ENCODE measurements at places on chromosomes 1 and 21.

- DNase-seq, result no peak
These were observed 117.6 kb downstream of the LTN1 start for GRCh38 chr21:28875078-28875477.

DNA sequence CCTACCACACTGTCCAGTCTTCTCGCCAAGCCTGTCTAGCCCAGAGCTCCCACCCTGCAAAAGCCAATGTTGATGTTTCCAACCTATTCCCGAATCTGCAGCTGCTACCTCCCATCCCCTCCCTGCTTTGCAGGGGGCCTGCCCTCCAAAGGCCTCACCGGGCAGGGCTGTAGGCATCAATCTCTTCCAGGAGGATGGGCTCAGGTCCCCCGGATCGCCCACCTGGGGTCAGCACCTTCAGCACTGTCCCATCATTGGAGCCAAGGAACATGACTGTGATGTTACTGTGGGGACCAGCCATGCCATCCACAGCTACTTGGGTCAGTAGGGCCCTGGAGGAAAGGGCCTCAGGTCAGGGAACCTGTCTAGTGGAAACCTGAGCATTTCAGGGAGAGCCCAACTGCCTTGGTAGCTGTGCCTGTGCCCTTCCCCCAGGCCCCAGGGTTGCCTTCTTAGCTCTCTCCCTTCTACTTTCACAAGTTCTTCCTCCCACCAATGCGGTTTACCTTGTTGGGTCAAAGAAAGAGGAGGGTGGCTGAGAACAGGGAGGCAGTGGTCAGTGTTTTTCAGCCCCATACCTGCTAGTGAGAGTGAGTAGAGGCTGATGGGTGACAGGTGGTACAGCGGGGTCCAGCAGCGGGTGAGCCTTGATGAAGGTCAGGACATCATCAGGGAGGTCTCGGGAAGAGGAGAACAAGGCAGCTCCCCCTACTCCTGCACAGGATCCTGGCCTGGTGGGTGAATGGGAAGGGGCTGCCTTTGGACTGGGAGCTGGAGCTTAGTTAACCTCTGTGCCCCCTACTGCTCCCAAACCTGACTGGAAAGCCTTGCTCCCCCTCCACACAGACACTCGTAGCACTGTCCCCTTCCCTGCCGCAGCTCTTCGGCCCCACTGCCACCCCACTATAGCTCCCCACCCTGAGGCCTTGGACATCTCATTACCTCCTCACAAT is 10.7 kb downstream of the SEMA6C start:
- no peak for DNase-seq

GRCh38 chr1:32240140-32240951 is 6.7 kb upstream of the FAM167B start:
- DNase-seq, result no peak

DNA sequence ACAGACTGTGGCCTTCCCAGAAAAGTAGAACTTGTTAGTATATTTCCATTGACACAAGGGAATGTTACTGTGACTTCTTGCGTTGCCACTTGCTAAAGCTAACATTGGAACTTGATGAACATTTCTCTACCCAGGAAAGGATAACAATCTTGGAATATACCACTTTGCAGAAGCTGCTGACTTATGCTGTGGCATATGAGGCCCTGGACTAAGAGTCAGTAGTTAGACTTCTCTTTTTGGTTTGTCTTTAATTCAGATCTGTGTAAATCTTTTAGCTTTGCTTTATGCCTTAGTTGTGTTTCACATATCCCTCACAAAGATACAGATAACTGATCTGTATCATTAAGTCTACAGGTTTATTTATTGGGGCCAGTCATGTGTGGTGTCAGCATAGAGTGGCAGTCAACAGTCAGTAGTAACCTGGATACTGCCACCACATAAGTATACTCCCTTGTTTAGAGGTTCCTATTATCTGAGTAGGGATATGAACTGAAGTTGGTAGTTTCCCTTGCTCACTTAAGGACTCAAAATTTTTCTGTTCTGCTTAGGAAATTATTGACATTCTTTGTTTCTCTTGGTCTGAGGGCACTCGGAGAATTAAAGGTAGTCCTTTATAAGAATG is 14.7 kb downstream of the RNF2 start:
- DNase-seq, result no peak

- DNase-seq, result no peak
These were observed 559 bp downstream of the SERTAD4 start for GRCh38 chr1:210233216-210233494.

DNA sequence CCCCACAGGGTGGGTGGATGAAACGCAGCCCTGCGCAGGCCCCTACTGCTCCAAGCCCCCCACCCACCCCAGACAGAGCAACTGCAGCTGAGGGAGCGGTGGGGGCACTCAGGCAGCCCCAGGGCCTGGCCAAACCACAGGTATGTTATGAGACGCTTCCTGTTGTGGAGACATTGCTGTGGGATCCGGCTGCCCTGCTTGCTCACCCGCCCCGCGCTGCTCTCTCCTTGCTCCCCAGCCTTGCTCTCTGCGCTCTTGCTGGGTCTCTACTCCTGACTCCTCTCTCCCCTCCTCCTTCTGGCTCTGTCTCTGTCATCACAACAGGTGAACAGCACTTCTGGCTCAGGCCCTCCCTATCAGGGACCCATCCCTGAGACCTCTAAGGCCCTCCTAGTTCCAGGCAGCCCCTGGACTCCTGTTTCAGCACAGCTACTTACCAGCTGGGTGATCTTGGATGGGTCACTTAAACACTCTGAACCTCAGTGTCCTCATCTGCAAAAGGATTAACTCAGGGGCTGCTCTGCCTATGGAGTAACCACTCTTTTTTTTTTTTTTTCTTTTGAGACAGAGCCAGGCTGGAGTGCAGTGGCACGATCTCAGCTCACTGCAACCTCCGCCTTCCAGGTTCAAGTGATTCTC is 15.9 kb downstream of the COL8A2 start:
- no peak for DNase-seq

- DNase-seq, result peak; percentile 53
These were observed 911 bp downstream of the LMO4 start for GRCh38 chr1:87329526-87330056.

DNA sequence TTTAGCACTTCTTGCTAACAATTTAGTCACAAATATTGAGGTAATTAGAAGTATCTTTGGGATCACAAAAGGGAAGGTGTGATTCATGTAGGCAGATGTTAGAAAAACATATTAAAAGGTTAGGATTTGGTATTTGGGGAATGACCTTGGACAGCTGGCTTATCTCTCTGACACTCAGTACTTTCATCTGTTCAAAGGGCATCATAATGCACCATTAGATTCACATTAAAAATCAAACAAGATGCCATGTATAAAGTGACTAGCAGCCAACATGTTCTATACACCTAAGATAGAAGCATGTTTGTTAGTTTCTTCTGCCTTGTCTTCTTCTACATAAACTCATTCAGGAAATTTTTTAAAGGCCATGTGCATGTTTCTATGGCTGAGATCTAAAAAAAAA is 56.5 kb upstream of the ESRRG start:
- DNase-seq, result no peak

DNA sequence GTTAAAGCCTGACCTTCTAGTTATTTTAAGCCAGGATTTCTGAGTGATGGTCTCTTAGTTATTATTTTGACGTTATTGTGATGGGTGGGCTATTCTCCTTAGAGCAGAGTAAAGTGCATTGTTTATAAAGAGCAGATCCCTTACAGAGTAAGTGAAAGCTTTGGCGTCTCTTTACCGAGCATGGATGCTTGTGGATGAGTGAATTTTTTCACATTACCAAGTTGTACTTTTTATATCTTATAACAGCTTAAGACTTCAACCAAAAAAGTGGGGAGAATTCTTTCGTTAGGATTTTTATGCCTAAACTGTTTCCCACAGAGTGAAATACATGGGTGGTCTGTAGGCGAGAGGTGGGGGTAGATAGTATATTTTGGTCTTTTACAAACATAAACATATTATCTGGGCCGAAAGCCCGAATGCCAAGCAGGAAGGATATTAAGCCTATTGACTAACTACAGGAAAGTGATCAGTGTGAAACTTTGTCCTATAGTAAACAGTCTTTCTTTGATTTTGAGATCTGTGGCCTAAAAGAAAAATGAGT is 279.1 kb upstream of the C1orf105 start:
- DNase-seq, result no peak

- peak; percentile 35 for DNase-seq
These were observed 735.4 kb downstream of the LTN1 start for GRCh38 chr21:28257276-28257675.

- no peak for DNase-seq
These were observed 142.6 kb downstream of the OMA1 start for GRCh38 chr1:58403894-58404293.

DNA sequence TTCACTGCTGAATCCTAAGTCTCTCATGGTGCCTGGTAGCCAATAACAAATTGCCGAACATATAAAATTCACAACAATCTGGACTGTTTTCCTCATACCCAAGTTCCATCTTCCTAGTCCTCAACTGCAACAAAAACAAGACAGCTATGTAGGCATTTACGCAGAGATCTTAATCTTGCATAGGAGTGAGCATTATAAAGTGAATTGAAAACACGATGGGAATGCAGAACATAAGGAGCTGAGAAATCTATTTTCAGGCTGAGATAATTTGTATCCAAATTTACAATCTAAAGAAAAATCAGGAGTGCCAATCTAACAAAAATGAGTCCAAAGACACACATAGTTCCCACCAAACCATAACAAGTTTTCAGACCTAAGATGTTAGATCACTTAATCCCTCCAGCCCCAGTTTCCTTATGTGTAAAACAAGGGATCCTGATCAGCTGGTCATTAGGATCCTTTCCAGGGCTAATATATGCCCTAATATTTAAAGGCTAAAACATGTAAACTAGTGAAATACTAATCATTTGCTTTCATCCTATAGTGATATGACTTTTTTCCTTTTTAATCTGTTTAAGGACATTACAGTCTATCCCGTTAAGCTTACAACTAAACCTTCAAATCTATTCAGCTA is 1.9 kb downstream of the SLC16A1 start:
- no peak for DNase-seq

DNA sequence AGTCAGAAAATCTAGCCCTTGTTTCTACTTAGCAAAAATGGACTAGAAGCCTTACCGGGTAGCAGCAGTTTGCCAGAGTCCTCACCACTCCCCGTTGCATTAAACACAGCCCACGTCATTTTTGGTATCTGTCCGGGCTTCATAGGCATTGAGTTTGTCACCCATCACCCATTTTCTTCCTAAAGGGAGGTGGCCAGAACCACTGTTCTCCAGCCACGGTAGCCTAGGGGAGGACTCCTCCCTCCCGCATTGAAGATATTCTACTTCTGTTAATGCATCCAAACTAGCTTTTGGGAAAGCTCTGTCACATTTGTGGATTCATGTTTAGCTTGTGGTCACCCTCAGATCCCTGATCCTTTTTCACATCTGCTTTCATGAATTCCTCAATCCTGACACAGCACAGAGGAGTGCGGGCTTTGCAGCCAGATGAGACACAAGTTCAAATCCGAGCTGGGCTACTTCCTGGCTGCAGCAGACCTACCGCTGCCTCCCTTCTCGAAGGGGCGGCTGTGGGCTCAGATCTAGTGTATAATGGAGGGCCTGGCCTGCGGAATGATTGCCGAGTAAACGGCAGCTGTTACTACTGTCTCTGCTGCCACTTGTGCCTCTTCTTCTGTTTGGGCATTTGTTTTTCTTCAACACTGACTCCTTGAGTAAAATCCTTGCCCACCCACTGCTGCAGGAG is 63.2 kb upstream of the EFHD2 start:
- DNase-seq, result no peak

- peak; percentile 73 for DNase-seq
These were observed 3.7 kb downstream of the IRF6 start for GRCh38 chr1:209802117-209802779.

DNA sequence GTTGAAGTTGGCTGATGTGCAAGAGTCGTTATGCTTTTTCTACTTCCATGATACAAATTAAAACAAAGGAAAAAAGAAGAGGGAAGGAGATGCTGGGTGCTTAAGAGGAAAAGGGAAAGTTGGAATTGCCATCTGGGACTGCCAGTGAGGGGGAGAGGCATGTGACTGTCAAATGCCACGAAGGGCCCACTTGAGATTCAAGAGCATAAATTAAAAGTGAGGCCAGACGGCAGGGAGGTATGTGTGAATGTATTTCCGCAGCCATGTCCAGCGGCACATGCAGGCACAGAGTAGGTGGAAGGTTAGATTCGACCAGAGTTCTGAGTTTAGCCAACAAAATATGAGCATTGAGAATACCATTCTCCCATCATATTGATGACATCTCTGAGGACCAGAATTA is 32.0 kb downstream of the NFASC start:
- no peak for DNase-seq

- DNase-seq, result no peak
These were observed 35.9 kb upstream of the KIF21B start for GRCh38 chr1:201059401-201059800.

- DNase-seq, result no peak
These were observed 300.9 kb upstream of the GREM2 start for GRCh38 chr1:240912821-240913220.

DNA sequence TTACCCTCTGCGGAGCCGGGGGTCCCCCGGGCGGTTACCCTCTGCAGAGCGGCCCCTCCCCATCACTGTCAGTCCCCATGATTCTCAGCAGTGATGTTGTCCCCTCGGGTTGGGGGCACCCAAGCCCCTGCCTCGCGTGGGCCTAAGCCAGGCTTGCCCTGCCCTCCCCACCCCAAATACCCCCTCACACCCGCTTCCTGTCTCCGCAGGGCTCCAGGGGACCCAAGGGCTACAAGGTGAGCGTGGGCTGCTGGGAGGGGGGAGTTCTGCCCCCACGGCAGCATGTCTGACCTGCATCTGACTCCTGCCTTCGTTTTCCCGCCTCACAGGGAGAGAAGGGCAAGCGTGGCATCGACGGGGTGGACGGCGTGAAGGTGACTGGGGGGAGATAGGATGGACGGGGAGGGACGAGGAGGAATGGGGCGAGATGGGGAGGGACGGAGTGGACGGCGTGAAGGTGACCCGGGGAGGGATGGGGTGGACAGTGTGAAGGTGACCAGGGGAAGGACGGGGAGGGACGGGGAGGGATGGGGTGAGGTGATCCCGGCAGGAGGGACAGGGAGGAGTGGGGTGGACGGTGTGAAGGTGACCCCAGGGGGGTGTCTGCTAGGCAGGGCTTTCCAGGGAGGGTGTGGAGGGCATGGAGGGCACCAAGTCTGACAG is 8.6 kb downstream of the COL6A1 start:
- no peak for DNase-seq

- peak; percentile 47 for DNase-seq
These were observed 36.5 kb downstream of the MCOLN2 start for GRCh38 chr1:84960371-84960770.

DNA sequence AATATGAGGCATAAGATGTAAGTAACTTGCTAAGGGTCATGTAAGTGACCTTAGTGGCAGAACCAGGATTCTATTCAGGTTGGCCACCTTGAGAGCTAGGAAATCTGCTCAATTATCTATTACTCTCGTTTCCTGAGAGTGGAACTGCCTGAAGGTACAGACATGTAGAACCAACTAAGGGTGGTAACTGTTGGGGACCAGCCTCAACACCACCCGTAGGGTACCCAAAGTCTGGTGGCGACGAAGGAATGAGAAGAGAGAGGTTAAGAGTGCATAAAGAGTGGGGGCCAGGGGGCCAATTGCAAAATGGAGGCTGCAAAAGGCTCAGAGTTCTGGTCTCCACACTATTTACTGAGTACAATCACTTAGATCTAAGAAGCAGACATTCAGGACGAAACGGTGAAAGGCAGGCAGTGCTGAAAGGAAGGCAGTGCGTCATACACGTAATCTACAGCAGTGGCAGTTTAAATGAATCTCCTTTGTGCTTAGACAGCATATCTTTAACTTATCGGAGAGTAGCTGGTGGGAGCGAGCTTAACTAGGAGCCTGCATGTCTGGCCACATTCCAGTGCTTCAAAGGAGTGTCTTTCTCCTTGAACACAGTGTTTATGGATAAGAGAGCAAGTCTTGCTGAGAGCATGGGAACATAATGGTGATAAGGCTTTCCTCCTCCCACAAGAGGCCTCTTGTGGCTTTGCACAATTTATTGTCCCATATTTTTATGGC is 25.0 kb downstream of the SRSF4 start:
- peak; percentile 79 for DNase-seq

- no peak for DNase-seq
These were observed 102.6 kb downstream of the NRIP1 start for GRCh38 chr21:14962217-14962616.

Measured in large intestine (tissue), 12 donors.